Esophagus squamous epithelium (tissue), 5 donors: ENCODE measurements at places on chromosomes 2 and 18. TPM values are rescaled to one million over a fixed set of nuclear protein-coding genes. Genes with fewer than 3 reads are reported as not detected.

The KIF5C gene
- total RNA-seq = 2.3 TPM

The COL3A1 gene
- total RNA-seq = 60.3 TPM

The CDK5R2 gene
- not detected for total RNA-seq

The ALPP gene
- not detected for total RNA-seq

The MSH2 gene
- total RNA-seq = 14.4 TPM

The TMEM247 gene
- not detected for total RNA-seq

The TRPM8 gene
- not detected for total RNA-seq

The GYPC gene
- total RNA-seq = 55.7 TPM

The RESP18 gene
- not detected for total RNA-seq

The NETO1 gene
- total RNA-seq = not detected

The C18orf32 gene
- 14.2 TPM for total RNA-seq

The PKDCC gene
- 16.8 TPM for total RNA-seq

The CIB4 gene
- not detected for total RNA-seq

The CXCR1 gene
- total RNA-seq = not detected

The TRMT61B gene
- 9.1 TPM for total RNA-seq

The GRHL1 gene
- 76.3 TPM for total RNA-seq

The LYG2 gene
- not detected for total RNA-seq

The FTCDNL1 gene
- total RNA-seq = 3.6 TPM

The SULT1C4 gene
- 0.31 TPM for total RNA-seq

The RNU2-63P gene
- not detected for total RNA-seq

The TLX2 gene
- not detected for total RNA-seq

The TGFA gene
- total RNA-seq = 75.8 TPM

The TXNDC2 gene
- total RNA-seq = not detected

The COBLL1 gene
- total RNA-seq = 88.9 TPM

The CNRIP1 gene
- total RNA-seq = 0.61 TPM

The ADD2 gene
- 0.76 TPM for total RNA-seq

The CABYR gene
- 1.1 TPM for total RNA-seq

The ANKRD30B gene
- not detected for total RNA-seq

The ANKRD30BL gene
- not detected for total RNA-seq

The CFC1 gene
- total RNA-seq = not detected

The ANTXR1 gene
- 23.4 TPM for total RNA-seq

The REG3A gene
- not detected for total RNA-seq

The BCL11A gene
- 38.4 TPM for total RNA-seq

The GKN2 gene
- total RNA-seq = not detected

The IAH1 gene
- 6.0 TPM for total RNA-seq

The SERTAD2 gene
- 21.4 TPM for total RNA-seq

The ABCB11 gene
- total RNA-seq = not detected

The LOXHD1 gene
- not detected for total RNA-seq

The IL36RN gene
- 20.5 TPM for total RNA-seq

The COX5B gene
- 442 TPM for total RNA-seq

The SETBP1 gene
- total RNA-seq = 5.0 TPM

The EVX2 gene
- not detected for total RNA-seq

The PHOSPHO2 gene
- total RNA-seq = 3.1 TPM

The ATP8B1 gene
- 37.8 TPM for total RNA-seq

The TDRD15 gene
- not detected for total RNA-seq

The TSPYL6 gene
- not detected for total RNA-seq
